NCI-H1436 treated with DMSO at 0.1 percent for 48 hours (cell line): ENCODE measurements at places on chromosomes 7 and 10.

DNA sequence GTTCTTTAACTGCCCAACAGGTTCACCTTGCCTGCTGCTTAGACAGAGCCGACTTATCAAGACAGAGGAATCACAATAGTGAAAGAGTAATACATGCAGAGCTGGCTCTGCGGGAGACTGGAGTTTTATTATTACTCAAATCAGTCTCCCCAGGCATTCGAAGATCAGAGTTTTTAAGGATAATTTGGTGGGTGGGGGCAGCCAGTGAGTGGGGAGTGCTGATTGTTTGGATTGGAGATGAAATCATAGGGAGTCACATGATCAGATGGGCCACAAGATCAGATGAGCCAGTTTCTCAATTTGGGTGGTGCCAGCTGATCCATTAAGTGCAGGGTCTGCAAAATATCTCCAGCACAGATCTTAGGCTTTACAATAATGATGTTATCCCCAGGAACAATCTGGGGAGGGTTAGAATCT is 131.3 kb downstream of the AKR1D1 start:
- DNase-seq = no peak

GRCh38 chr10:129971381-129972144 is 7.5 kb upstream of the EBF3 start:
- no peak for DNase-seq

DNA sequence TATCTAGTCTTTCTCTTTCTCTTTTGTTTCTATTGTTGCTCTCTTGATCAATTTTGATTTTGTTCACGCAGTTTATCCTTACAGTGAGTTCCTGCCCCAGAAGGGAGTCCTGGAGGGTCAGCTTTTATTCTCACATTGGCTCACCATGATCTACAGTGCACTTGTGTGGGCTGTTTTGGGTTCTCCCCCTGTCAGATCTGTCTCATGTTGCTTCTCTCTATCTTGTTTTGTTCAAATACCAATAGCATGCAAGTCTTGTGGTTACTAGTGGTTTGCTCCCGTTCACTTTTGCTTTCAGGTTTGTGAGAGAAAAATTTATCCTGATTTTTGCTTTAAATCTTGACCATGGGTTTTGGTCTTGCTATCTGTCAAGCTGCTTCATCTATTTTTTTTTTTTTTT is 74.3 kb downstream of the PTN start:
- DNase-seq = no peak

DNA sequence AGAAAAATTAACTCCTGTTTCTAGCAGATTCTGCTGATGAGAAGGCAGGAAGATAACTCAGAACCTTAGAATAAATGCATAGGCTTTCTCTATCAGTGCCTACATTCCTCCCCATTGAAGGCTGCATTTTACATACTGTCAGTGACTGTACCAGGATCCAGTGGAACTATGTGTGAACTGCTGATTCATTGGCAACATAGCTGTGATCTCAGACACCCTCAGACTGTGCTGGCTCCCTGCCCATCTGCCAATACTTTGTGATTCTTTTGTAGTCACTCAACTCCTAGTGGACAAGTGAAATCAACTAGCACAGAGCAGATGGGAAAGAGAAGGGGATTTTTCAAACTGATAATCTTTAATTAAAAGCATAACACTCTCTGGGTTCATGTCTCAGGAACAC is 375.8 kb downstream of the MDFIC start:
- no peak for DNase-seq

DNA sequence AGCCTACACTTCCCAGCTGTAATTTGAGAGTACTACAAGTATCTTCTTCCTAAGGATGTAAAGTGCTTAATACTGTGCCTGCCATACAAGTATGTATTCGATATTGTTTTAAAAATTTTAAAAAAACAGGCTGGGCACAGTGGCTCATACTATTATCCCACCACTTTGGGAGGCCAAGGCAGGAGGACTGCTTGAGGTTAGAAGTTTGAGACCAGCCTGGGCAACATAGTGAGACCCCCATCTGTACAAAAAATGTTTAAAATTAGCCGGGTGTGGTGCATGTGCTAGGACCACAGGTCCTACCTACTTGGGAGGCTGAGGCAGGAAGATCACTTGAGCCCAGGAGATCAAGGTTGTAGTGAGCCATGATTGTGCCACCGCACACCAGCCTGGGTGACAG is 8.3 kb downstream of the ARMC10 start:
- no peak for DNase-seq

GRCh38 chr7:139598642-139599041 is 75.2 kb downstream of the CLEC2L start:
- DNase-seq = no peak

GRCh38 chr7:94190599-94191061 is 186.5 kb upstream of the BET1 start:
- no peak for DNase-seq

- DNase-seq = no peak
These were observed 83.5 kb downstream of the SLC37A3 start for GRCh38 chr7:140314573-140315480.

- DNase-seq = no peak
These were observed 101.1 kb downstream of the TPST1 start for GRCh38 chr7:66306243-66306642.

GRCh38 chr7:75772081-75773077 is at the start of gene CCL26:
Gene CCL26 (minus strand): TSS chr7:75772211. CDS start chr7:75772176, 35 bp downstream.
- DNase-seq = no peak

GRCh38 chr7:44787041-44787440 is 9.4 kb upstream of the PPIA start:
- no peak for DNase-seq

GRCh38 chr7:148914208-148914777 is 30.2 kb upstream of the EZH2 start:
- no peak for DNase-seq

- no peak for DNase-seq
These were observed 7.8 kb downstream of the EBF3 start for GRCh38 chr10:129956286-129956670.

- DNase-seq = no peak
These were observed 29.4 kb downstream of the ENTPD1 start for GRCh38 chr10:95785317-95785716.

DNA sequence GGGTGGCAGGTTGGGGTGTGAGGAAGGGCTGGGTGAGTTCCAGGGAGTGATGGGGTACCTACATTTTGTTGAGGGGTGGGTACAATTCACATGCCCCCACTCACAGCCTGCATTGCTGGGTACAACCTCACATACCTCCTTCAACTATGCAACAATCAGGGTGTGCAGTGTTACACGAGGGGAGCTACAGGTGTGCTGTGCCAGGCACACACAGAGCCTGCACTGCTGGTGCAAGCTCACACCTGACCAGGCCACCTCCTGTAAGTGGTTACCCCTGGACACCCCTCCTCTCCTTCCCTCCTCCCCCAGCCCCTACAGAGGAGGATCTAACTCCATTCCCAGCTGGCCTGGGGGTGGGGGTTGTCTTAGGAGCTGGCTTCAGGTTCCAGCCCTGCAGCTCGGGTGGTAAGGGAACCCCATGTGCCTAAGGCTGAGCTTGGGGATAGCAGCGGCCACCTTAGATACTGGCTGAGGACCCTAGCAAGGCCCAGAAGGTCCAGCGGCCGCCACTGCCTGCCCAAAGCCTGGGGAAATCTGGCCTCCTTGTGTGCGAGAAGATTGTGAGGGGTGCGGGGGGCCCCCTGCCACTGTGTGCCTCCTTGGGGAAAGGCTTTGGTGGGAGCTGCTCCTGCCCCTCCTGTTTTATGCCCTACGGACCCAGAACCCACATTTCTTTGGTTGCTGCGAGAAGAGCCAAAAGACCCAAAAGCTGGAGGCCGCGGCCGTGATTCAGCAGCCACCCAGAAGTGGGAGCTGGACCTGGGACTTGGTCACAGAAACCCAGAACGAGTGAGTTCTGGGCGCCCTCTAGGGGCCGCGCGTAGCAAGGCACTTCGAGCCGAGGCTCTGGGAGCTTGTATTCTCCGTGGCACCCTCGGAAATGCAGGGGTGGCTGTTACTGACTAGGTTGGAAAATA is 10.8 kb downstream of the TLX1 start:
- DNase-seq = peak; percentile 10

GRCh38 chr7:134429481-134429880 is 29.4 kb downstream of the AKR1B1 start:
- DNase-seq = no peak

DNA sequence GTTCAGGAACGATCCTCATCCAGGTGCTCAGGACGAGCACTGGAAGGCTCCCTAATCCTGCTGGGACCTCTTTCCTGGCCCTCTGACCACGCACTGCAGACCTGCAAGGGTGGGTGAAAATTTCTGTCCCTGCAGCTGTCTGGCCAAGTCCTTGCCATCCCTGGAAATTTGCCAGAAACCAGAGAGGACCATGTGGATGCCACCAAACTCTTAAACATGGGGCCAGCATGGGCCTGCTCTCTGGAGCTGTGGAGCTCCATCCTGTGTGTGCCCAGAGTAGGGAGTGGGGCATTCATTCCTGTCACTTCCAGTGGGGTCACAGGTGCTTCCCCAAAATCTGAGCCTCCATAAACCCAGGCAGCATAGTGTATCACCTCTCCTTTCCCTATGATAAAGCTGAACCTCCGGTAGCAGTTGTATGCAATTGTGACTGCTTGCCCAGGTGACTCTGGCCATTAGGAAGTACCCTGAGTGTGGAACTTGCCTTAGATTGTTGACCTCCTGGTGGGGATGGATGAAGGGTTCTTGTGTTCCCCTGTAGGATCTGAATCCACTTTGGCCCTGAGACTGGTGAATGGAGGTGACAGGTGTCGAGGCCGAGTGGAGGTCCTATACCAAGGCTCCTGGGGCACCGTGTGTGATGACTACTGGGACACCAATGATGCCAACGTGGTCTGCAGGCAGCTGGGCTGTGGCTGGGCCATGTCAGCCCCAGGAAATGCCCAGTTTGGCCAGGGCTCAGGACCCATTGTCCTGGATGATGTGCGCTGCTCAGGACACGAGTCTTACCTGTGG is 57.1 kb downstream of the DMBT1 start:
- DNase-seq = no peak

GRCh38 chr10:119614686-119615085 is 17.9 kb upstream of the TIAL1 start:
- DNase-seq = no peak
